Midbrain (tissue), 1 donor: ENCODE measurements at places on chromosomes 12 and 14.

DNA sequence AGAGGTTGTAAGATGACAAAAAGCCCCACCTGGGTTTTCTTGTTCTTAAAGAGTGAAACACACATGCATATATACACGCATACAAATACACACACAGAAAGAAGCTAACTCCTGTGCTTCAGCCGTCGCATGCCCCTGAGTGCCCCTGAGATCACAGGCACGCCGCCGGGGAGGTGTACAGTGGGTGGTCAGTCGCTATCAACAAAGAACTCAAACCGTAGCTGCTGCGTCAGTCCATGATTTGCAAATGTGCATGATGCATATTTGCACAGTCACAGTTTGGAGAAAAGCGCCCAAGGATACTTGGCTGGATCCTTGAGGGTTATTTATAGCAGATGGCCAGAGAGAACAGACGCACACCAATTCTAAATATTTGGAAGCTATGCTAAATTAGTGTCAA lies 206.9 kb downstream of the TMEM132D start:
- no peak for DNase-seq

DNA sequence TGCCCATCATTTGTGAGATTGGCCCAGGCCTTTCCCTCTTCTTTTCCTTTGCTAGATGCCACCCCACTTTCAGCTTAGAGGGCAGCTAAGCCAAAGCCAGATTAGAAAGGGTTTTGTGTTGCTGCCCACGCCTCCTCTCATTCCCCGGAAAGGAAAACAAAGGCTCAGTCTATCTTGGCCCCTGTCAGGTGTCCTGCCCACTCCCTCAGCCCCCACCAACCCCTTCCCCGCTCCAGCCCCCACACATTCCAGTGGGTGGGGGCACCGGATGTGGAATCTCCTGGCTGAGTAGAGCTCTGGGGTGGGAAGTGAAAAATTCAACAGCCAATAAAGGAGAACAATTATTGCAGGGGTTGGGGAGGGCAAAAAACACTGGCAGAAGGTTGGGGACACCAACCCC lies 2.2 kb downstream of the BLOC1S1 start:
- no peak for DNase-seq

DNA sequence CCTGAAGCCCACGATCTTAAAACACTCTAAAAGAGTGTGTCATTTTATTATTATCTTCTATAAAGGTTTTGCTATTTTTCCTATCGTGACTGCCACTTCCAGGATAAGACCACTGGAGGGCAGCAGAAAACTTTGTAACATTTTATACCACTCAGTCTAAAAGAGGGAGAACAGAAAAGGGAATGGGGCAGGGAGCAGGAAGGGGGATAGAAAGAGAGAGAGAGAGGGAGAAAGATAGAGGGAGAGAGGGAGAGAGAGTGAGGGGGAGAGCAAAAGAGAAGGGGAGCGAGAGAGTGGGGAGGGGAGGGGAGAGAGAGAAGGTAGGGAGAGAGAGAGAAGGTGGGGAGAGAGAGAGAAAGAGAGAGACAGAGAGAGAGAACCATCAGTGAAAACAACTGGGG lies 2.0 kb upstream of the ART4 start:
- peak; percentile 52 for DNase-seq

DNA sequence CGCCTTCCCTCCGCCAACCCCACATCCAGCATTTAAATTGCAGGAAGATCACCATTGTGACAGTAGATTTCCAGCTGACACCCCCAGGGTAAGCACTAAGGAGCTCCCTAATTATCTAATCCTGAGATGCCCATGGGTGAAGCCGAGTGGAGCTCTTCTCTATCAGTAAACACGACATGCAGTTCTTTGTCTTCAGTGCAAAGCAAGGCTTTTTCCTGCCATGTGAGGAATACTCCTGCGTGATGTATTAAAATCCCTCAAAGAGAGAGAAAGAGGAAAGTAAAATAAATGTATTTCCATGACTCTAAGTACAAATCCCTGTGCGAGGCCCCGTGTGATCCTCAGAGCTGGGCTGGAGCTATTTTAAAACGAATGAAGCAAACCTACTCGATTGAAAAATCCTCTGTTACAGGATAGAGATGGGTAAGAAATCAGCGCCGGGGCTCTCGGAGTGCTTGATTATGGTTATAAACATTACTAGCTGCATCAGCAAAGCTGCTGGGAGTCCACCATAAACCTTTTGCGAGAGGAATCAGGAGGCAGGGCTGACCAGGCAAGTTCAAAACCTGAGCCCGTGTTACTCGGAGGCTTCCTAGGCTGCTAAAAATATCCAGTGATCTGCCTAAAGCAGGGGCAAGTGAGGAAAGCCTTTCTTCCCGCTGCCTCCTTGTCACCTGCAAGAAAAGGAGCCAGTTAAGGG lies 61.5 kb downstream of the MAP1LC3B2 start:
- DNase-seq, result no peak

GRCh38 chr12:31589598-31589903 lies 1.4 kb downstream of the DENND5B start:
- no peak for DNase-seq

- DNase-seq, result peak; percentile 75
Measured at GRCh38 chr12:69534389-69534822, 50.9 kb upstream of the CCT2 start.
